ENCODE measurements at places on chromosomes 5 and 9. TPM values are rescaled to one million over a fixed set of nuclear protein-coding genes. Genes with fewer than 3 reads are reported as not detected.

INSYN2B gene
- polyA plus RNA-seq, result not detected

TEK gene
- polyA plus RNA-seq, result not detected

TRPM6 gene
- not detected for polyA plus RNA-seq

ADAMTS19 gene
- not detected for polyA plus RNA-seq

LAMC3 gene
- polyA plus RNA-seq, result 0.46 TPM

LHX6 gene
- not detected for polyA plus RNA-seq

SPEF2 gene
- 1.6 TPM for polyA plus RNA-seq

IFNB1 gene
- not detected for polyA plus RNA-seq

All from CD4-positive, CD25-positive, alpha-beta regulatory T cell (primary cell).